ENCODE measurements at places on chromosomes 6 and 20. TPM values are rescaled to one million over a fixed set of nuclear protein-coding genes. Genes with fewer than 3 reads are reported as not detected.

- DNase-seq = no peak
These were observed 91.7 kb upstream of the HDDC2 start for GRCh38 chr6:125393449-125393858.

GRCh38 chr6:95094751-95095663, 482.3 kb upstream of the MANEA start:
- DNase-seq = no peak

GRCh38 chr6:15926256-15926655, 202.6 kb upstream of the MYLIP start:
- no peak for DNase-seq

DNA sequence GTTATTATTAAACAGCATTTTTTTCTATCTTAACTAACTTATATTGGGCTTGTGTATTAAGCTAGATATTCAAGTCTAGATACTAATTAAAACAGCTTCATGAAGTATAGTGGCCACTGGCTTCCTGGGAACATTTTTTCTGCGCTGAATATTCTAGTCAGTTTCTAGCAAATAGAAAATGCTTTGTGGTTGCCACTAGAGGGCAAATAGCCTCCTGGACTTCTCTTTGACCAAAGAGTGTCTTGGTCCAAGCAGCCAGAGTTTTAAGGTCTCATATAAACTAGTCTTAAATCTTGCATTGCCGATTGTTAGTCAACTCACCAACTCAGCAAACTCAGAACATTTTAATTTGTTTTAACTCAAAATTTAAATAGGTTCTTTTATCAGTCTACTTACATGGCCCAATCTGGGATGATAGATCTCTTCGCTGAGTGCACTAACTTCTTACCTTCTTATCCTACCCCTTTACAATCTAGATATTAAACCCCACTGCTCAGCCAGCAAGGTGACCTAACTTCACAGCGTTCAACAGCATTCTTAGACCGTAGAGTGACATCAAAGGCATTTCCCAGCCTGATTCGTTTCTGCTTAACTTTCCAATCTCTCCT, 24.6 kb upstream of the ID4 start:
- no peak for DNase-seq

CCM2L gene
- 9.6 TPM for total RNA-seq

PMEPA1 gene
- total RNA-seq = 37.8 TPM

MCCD1 gene
- total RNA-seq = not detected

ADAM33 gene
- 45.4 TPM for total RNA-seq

POLR1C gene
- total RNA-seq = 9.1 TPM
